GM04503 (cell line): ENCODE measurements at places on chromosomes 3 and 15.

DNA sequence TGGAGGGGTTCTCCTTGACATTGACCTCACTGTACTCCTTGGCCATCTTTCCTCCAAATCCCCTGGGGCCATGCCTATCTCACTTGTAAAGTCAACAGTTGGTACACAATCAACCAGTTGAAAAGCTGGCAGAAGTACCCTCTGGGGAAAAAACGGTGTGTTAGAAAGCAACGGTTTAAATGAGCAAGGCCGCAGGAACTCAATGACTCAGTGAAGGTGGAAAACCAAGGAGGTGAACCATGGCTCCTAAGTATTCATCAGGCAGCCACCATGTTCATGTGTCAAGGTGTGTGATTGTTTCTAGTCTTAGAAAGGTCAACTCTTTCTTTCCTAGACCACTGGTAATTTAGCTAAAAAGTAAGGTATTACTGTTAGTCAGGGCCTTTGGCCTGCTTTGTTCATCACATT, 130.9 kb upstream of the SATB1 start:
- no peak for DNase-seq

DNA sequence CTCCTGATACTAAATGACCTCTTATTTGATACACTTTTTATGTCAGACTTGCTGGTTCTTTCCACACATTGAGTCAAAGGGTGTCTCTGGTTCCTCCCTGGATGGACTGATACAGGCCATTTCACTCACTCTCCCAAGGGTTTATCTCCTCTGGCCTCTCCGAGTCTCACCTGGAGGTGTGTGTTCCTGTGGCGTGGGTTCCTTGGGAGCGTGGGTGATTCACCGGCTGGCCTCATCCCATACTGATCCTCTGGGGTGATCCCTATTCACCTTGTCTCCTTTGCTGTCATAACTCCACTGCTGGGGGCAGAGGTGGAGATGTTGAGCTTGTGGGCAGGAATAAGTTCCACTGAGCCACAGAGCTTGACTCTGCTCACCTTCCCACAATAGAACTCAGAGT, 61.1 kb downstream of the ST6GAL1 start:
- DNase-seq: no peak

GRCh38 chr3:37853691-37854413, 7.8 kb upstream of the CTDSPL start:
- DNase-seq: no peak

DNA sequence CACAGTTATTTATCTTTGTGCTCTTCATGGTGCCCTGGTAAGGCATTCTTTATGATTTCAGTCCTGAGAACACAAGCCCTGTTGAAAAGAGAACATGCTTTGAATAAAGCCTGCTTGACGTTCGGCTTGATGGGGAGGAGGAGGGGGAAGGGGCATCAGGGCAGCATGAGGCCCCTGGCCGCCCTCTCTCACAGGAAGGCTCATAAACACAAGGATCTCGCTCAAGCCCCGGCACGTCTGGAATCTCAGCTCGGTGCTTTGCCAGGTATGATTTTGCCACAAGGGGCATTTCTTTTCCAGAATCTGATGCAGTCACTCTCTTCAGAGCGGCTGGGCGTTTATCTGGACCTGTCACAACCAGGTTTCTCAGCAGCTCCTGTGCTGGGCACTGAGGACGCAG, 129.4 kb downstream of the DNAJB8 start:
- no peak for DNase-seq
